ENCODE measurements at places on chromosomes 2 and 18.

DNA sequence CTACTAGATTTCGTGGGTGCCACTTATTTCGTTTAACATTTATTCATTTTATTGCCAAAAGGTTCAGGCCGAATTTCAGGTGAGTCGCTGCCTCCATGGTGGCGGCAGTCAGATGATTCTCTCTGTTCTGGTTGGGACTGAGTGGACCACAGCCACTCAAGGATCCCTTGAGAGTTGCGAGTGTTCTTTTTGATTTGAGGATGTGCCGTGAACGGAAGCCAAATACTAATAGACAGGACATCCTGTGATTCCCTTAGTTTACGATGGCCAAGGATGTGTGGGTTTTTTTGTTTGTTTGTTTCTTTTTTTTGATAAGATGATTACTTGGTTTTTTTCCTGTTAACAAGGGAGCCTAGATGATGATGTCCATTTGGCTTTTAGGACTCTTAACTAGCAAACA is 13.2 kb downstream of the MAPRE2 start:
- DNase-seq = no peak

DNA sequence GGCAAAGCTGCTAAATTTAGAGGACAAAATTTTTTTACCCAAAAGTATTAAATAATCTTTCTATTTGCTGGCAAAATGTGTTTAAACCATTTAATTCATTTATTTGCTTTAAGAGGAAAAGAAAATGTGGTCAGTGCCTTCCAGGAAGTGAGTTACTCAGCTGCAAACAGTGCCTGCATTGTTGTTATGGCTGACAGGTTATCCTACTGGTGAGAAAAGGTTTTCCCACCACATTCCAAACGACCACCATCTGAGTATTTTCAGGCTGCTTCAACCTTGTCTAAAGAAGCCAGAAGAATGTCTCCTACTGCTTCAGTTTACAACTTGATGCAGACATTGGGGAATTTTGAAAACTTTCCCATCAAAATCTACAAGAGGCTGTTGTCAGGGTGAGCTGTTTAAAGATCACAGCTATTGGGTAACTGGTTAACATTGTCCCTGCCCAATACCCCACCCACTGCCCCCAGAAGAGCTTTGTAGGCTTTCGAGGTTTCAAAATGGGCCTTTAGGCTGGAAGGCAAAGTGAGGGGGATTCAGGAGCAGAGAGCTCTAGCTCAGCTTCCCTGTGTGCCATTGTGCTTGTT is 461.3 kb upstream of the FANCL start:
- peak; percentile 1 for DNase-seq

DNA sequence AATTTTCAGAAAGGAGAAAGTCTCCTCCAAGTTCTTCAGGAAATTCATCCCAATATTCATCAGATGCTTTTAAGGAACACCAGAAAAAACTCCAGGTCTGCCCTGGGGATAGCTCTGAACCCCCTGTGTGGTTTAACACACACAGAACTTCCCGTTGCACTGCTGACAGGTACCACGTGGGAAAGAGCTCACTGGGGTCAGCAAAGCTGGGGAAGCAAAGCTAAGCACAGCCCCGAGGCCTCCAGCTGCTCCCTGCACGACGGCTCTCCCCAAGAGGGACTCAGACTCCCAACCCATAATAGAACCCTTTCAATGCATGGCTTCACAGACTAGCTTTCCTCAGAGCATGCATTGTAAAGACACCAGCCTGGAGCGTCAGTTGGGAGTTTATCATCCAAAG is 28.0 kb downstream of the ADI1 start:
- no peak for DNase-seq

DNA sequence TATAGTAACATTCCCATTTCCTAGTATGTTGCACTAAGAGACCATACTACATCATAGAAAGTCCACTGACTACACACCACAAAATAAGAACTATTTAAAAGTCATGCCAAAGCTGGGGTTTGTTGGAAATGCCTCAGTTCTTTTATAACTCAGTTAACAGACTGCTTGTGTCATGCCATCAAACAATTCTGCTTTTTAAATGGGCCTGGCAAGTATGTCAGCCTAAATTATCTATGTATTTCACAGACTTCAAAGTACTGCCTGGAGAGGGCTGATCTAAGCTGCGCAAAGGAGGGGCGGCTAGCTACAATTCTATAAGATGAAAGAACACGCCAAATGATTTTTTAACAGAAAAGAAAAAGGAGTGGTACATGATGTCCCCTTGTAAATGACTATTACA is 49.6 kb downstream of the FARSB start:
- no peak for DNase-seq

DNA sequence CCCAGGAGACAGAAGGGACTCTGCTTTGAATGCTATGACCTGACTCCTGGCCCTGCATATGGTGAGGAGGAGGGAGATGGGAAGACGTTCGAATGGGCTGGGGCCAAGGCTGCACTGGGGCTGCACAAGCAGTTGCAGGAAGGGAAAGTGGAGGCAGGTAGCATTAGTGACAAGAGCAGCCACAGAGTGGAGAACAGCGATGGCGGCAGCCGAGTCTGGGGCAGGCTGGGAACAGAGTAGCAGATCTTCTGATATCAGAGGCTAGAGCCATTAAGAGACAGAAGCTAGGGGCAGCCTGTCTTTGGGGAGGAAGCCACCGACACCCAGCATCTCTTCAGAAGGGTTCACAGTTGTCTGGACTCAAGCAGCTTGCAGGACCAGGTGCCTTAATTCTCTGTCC is 50.1 kb downstream of the ST3GAL5 start:
- no peak for DNase-seq

DNA sequence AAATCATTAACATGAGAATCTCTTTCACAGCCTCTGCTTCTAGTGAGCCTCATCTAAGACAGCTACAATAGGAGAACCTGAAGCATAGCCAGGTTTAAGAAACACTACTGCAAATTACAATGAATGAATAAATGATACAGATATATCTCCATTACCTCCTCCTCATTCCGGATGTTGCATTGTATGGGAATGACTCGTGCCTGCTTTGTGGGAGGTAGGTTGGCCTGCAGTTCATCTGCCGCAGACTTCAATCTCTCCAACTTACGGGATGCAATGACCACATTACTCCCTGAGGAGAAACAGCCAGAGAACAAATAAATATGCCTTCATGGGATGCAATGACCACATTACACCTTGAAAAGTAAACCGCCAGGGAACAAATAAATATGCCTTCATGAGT is 15.4 kb downstream of the PECR start:
- DNase-seq = peak; percentile 75

GRCh38 chr2:165624470-165624800 is 154.9 kb downstream of the CSRNP3 start:
- DNase-seq = no peak

- no peak for DNase-seq
Measured at GRCh38 chr18:70376914-70377258, 88.0 kb downstream of the SOCS6 start.

DNA sequence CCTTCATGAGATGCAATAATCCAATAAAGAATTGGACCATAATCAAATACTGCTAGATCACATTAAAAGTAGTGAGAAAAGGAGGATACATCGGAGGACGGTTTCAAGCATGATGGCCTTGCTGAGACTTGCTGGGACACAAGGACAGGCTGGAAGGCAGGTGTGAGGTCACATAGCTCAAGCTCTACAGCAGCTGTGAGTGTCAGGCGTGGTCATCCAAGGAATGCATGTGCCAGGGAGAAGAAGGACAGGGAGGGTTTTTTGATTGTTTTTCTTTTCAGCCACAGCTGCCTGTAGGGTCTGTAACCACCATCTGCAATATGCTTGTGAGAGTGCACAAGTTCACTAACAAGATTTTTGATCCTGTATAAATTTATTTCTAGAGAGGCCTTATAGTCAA is 57.6 kb downstream of the BMP10 start:
- DNase-seq = no peak
